Activated T-helper 2 cell treated with anti-CD3 and anti-CD28 coated beads, Interferon-gamma antibody, Interleukin-2, Interleukin-4, amounts not matched to agents 10 μg/mL and 5 μg/mL and 100 μg/mL, durations not matched to agents 14 hours and 24 hours and 36 hours (primary cell): ENCODE measurements at places on chromosomes 5 and 9. TPM values are rescaled to one million over a fixed set of nuclear protein-coding genes. Genes with fewer than 3 reads are reported as not detected.

ZBTB34 gene
- 6.7 and 7.2 TPM in 2 replicates for total RNA-seq

CCL19 gene
- not detected in 2 replicates for total RNA-seq

- no peaks in the 10 kb centered on the region for H3K27me3 ChIP-seq
- no peak overlapping the region for H3K27ac ChIP-seq
- no peak for DNase-seq
Measured at GRCh38 chr9:119609277-119609971, 240.2 kb upstream of the BRINP1 start.

DNA sequence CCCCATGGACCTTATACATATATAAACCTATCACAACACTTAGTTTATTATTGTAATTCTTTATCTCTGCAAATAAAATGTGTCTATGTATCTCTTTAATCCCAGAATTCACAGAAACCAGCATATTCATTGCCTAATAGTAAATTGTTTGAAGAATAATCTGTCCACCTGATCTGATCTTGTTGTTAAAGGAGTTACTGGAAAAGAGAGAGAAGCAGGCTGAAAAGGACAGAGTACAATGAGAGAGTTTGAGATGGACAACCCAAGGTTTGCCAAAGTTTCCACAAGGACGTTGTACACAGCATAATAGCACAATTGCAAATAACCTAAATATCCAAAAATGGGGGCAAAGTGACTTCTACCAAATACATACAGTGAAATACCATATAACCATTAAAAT is 23.8 kb downstream of the PLPP1 start:
- H3K36me3 ChIP-seq, result peaks cover 36% of the 10 kb centered on the region
- H3K4me3 ChIP-seq, result no peak overlapping the region

DNA sequence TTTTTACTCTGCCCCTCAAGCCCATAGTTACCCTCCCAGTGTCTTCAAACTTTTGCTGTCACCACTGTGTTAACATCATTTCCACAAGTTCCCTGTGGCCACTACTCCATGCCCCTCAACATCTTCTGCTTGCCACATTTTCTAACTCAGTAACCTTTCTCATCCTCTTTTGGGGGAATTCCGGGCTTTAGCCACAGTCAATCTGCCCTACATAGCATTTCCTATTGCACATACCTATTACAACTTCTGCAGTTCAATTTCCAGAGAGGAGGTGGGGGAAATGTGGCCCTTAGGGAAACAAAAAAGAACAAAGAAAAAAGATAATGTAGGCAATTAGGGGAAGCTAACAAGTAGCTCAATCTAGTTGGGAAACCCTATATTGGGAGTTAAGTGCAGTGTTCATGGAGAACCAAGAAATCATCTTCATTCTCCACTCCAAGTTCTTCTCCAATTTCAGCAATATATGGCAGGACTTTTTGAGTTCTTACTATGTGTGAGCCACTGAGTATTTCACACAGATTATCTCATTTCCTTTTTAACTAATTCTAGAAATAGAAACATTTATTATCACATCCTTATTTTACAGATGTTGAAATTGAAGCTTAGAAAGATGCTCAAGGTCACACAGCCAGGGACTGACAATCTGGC is 40.2 kb upstream of the LPAR1 start:
- H3K27me3 ChIP-seq, result no peaks in the 10 kb centered on the region
- no peak overlapping the region for H3K27ac ChIP-seq
- no peaks in the 10 kb centered on the region for H3K4me1 ChIP-seq
- DNase-seq, result no peak
- no peak overlapping the region for H3K4me3 ChIP-seq

DNA sequence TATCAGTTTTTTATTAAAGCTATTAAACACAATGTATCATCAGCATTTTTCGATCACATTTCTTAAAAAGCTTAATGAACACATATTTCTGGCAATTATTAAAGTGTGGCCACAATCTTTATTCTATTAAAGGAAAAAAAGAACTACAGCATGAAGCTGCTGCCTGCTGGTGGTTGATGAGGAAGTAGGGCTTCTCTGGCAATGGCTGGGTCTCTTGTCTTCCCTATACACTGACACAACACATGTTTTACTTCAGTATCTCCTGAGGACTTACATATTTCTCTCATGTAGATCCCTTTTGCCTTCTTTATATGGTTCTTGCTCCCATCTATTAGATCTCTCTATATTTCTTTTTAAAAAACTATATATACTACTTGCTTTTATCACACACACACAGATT is 590.7 kb downstream of the RAB3C start:
- no peak overlapping the region for H3K27ac ChIP-seq
- H3K4me1 ChIP-seq, result peaks cover 44% of the 10 kb centered on the region
- DNase-seq, result no peak
- no peak overlapping the region for H3K4me3 ChIP-seq

DNA sequence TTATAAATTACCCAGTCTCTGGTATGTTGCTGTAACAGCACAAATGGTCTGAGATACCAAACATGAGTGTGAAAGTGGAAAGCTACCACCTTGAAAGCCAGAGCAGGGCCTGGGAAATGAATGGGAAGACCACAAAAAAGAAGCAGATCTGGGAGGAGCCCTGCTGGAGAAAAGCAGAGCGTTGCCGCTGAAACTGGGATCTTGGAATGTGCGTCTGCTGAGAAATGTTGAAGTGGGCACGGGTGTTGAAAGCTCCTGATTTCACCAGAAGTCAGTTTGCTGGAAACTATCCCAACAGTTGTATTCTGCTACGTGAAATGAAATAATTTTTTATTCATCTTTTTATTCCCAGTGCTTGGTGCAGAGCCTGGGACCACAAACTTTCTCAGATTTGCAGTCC is 40.0 kb downstream of the NUDT12 start:
- H3K4me1 ChIP-seq, result no peaks in the 10 kb centered on the region
- DNase-seq, result no peak
- H3K27ac ChIP-seq, result no peak overlapping the region

DNA sequence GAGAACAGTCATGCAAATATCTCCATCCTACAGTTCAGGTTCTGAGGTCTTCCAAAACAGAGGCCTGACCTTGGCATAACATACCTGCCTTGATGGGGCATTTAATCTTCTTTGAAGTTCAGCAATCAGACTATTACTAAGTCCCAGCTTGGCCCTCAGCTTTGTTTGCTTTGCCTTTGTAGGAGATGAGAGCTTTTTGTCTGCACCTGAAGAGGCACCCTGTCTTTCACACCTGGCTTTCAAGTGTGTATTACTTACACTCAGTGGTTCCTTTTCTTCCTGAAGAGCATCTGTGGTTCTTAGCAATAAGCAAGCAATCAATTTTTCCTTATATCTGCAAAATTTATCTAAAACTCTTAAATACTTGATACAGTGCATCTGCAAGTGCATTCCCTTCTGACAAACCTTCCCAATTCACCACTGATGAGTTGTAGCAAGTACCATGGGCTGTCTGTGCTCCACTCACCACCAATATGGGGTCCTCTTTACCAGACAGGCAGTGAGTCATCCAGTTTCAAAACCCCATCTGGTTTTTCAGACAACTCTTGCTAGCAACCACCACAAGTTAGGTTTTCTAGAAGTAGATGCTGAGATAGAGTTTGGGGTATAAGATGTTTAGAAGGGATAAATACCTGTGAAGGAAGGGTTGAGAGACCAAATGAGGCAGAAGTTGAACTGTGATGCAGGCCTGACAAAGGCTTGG is 100.2 kb downstream of the HINT1 start:
- H3K36me3 ChIP-seq, result peaks cover 21% of the 10 kb centered on the region
- no peak overlapping the region for H3K4me3 ChIP-seq
- no peaks in the 10 kb centered on the region for H3K27me3 ChIP-seq
- no peak for DNase-seq

DNA sequence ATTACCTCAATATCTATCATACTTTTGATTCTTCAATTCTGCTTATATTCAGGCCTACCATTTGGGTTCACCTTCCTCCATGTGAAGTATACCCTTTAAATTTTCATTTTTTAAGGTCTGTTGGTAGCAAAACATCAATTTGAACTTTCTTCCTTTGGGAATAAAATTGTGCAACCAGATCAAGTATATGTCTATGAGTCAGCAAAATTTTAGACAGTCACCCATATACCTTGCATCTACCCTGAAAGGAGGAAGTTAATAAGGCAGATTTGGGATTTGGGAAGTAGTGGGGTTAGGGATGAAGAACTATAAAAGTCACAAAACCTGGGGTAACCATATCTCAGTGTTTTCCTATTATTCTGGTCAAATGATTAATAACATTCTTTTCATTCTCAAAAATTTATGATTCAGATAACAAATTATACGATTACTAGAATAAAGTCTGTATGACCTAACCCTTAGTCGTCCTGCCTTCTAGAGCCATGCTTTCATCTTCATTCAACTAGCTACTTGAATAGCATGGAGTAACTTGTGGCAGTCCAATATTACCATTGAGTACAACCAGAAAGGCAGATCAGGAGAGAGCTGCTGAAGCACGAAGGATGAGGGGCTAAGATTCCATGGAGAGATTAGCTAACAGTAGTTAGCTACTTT is 2.8 kb upstream of the IL33 start:
- peaks cover 3% of the 10 kb centered on the region for H3K27me3 ChIP-seq
- no peak overlapping the region for H3K27ac ChIP-seq
- H3K4me3 ChIP-seq, result no peak overlapping the region
- DNase-seq, result no peak

DNA sequence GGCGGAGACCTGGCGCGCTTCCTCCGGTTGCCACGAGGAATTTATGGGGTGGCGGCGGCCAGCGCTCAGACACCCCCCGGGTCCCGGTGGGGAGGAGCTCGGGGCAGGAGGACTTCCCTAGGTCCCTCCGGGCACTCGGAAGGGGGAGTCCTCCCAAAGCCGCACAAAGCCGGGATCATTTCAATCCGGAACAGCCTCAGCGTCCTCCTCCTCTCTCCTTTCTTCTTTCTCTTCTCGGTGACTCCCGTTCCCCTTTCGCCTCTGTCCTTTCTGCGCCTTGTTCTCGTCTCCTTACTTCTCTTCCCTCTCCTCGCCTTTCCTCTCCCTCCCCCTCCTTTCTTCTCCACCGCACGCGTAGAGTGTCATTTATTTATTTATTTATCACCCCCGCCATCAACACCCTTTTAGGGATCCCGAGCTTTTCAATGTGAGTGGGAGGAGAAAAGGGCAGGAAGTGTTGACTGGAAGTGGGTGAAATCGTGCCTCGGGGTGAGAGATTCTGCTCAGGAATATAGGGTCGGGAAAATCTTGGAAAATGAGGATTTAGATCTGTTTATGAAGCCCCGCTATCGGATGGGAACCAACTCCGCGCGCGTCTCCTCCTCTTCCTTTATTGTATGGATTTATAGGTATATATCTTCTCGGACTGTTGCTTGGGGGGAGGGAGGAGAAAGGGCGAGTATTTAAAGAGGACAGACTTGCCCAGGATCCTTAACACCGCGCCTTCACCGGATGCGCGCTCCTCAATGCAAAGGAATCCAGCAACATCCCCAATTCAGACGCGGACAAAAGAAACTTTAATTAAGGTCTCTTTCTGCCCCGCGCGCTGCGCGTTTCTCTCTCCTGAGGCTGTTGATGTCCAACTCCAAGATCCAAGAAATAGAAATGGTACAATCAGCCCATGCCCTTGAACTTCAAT is 2.0 kb upstream of the ZNF462 start:
- H3K36me3 ChIP-seq, result no peaks in the 10 kb centered on the region
- peaks cover 5% of the 10 kb centered on the region for H3K4me1 ChIP-seq
- H3K27ac ChIP-seq, result no peak overlapping the region
- no peak overlapping the region for H3K4me3 ChIP-seq
- no peak for DNase-seq

PCDHGB2 gene
- total RNA-seq, result 0.85 and 0.91 TPM in 2 replicates

SCGB3A2 gene
- total RNA-seq, result not detected in 2 replicates
